Bronchial epithelial cell (primary cell): ENCODE measurements at places on chromosomes 6 and 20.

DNA sequence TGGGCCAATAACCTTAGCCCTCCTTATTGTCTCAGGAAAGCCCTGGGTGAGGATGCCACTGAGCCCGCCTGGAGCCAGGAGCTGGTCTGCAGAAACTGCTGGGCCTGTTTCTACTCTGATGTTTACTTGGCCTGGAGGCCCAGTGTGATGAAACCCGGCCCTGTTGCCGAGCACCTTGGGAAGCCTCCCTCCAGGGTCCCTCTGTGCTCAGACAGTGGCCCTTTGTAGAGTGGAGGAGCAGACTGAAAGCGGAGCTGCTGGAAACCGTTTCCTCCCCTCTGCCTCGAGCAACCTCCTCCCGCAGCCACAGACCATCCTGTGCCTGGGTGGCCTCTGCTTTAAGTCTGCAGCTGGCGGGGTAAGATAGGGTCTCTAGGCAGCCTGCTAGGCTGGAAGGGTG, 84.1 kb upstream of the EPB41L1 start:
- no peak for DNase-seq

GRCh38 chr6:137309078-137309762, 90.0 kb upstream of the IFNGR1 start:
- peak; percentile 91 for DNase-seq

DNA sequence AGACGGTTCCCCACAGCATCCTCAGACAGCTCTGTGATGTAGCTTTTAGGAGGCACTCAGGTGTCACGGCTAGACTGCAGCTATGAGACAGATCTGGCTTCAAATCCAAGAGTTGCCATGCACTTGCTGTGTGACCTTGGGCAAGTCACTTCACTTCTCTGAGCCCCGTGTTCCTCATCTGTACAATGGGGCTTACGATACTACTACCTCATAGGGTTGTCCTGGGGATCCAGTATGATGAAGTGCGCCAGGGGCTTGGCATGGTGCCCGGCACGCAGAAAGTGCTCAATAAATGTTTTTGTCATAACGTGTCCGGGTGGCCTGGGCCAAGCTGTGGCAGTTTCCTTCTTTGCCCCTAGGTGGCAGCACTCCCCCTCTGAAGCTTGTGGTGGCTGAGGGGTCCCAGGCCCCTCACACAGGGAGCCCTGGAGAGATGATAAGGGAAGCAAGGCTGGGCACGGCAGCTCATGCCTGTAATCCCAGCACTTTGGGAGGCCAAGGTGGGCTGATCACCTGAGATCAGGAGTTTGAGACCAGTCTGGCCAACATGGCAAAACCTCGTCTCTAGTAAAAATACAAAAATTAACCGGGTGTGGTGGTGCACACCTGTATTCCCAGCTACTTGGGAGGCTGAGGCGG, 19.1 kb upstream of the CHMP4B start:
- DNase-seq, result no peak

DNA sequence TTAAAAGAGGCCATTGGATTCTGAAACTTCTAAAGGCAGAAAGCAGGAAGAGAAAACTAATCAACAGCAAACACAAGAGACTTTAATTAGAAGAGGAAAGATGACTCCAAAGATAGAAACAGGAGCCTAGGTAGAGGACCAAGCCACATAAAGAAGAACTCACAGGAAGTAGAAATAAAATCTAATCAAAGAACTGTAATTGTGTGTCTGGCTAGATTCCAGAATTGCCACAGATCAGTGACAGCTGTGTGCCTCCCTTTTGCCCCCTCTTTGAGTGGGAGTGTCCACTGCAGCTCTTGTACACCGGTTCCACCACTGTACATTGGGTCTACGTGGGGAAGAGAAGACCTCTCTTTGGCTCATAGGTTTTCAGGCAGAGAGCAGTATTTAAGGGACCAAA, 22.3 kb upstream of the THEMIS start:
- DNase-seq, result no peak

- peak; percentile 91 for DNase-seq
Measured at GRCh38 chr6:137233911-137234863, 15.0 kb upstream of the IFNGR1 start.

- no peak for DNase-seq
Measured at GRCh38 chr6:32382757-32383420, 11.2 kb upstream of the TSBP1 start.

DNA sequence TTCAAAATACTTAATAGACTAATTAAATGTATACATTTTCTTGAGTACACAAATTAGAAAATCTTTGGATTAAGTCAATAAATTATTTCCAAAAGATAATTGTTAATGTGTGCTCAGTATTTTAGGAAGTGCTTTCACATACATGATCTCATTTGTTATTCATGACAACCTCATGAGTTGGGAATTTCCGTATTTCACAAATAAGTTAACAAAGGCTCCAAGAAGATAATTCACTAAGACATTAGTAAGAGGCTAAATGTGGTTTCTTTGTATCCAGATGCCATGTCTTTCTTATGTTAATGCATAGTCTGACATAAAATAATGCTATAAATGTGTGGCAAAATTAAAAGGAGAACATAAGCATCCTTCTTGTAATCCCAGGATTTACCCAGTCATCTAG, 79.5 kb upstream of the TCF21 start:
- peak; percentile 57 for DNase-seq

DNA sequence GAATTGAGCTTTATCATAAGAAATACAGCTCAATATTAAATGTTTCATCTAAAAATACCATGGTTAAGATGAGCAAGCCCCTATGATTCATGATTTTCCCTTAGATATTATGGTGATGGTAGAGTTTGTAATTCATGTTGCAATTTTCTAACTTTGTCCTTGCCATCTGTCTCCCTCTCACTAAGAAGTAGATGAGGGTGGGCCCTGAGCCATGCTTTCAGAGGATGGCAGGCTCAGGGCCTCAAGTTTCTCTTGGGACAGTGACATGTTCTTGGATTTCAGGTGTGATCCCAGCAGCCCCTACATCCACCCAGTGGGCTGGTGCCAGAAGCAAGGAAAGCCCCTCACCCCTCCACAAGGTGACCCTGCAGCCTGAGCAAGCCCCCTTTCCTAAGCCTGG, 25.6 kb downstream of the L3MBTL1 start:
- no peak for DNase-seq

DNA sequence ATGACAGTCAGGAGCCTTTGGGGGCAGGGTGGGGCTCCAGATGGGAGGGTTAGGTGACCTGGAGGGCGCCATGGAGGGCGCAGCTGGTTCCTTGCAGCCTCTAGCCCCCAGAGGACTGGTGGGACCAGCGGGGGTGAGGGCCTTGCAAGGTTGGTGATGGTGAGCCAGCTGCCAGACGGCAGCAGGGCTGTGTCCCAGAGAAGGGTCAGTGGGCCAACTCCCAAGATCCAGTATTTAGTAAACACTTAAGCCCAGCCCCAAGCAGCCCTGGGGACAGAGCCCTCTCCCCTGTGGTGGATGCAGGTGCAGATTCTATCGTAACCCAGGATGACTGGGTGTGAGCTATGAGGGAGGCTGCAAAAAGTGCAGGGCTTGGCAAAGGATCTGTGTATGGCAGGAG, 201.5 kb upstream of the RNF24 start:
- no peak for DNase-seq

- no peak for DNase-seq
Measured at GRCh38 chr6:5034328-5034727, 30.5 kb upstream of the RPP40 start.

- DNase-seq, result no peak
Measured at GRCh38 chr20:35698298-35699126, 640 bp downstream of the NFS1 start.

- peak; percentile 79 for DNase-seq
Measured at GRCh38 chr20:10637031-10637559, 36.7 kb downstream of the JAG1 start.

GRCh38 chr6:68958327-68958726, 323.2 kb downstream of the ADGRB3 start:
- DNase-seq, result peak; percentile 14

- peak; percentile 37 for DNase-seq
Measured at GRCh38 chr6:45074439-45074838, 253.7 kb upstream of the RUNX2 start.

DNA sequence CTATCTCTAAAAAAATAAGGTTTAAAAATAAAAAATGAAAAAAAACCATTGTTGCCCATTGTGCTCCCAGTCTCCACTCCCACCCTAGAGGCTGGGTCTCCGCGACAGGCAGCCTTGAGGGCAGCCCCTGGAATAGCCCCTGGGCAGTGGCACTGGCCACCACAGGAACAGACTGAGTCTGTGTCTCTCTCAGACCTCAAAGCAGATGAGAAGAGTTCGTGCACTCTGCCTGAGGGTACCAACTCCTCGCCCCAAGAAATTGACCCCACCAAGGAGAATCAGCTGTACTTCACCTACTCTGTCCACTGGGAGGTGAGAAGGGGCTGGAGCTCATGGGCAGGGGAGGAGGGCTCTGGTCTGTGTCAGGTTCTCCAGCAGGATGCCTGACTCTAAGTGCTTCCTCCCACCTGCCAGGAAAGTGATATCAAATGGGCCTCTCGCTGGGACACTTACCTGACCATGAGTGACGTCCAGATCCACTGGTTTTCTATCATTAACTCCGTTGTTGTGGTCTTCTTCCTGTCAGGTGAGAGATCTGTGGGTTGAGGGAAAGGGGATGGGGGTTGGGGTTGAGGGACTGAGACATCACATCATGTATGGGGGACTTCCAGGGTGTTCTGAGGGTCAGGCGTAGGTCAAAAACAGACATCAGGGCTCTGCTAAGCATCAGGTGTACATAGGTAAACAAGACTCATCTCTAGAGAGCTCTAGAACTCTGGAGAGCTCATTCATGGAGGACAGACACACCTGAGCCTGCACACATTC, 35.6 kb downstream of the TM9SF4 start:
- no peak for DNase-seq

DNA sequence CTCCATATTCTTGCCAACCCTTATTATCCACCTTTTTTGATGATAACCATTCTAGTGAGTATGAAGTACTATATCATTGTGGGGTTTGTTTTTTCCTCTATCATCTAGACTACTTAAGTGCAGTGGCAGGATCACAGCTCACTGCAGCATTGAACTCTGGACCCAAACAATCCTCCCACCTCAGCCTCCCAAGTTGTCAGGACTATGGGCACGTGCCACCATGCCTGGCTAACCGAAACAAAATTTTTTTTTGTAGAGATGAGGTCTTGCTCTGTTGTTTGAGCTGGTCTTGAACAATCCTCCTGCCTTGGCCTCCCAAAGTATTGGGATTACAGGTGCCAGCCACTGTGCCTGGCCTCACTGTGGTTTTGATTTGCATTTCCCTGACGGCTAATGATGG, 67.5 kb downstream of the TRPC4AP start:
- DNase-seq, result no peak

DNA sequence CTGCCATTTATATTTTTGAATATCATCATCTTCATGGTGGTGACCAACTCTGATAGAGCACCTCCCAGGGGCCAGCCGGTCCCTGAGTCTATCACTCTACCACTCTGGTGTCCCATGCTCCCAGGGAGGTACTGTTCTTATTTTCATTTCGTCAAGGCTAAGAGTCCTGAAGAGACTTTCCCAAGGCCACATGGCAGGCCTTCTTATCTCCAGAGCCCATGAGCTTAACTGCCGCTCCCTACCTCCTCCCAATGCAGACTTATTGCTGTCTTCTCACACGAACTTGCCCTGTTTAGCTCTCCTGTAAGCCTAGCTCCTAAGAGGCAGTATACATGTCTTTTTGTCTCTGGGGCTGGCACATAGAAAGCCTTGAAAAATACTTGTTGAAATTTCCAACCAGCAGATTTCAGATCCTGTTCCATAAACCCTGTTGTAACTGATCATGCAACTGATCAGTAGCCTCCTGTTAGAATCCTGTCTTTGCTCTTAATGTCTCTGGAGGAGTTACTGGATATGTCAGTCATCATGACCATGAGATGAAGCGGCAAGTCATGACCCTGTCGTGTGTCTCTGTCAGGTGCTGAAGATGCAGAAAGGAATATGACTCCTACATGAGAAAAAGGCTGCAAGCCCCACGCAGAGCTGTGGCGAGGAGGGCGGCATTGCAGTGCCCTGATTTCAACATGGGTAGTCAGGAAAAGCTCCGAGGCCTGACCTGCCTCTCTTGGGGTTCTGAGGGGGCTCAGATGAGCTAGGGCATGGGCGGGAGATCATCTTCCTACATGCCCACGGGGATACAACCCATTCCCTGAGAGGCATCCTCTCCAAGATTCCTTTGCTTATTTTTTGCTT, 60.0 kb downstream of the TTI1 start:
- DNase-seq, result no peak

DNA sequence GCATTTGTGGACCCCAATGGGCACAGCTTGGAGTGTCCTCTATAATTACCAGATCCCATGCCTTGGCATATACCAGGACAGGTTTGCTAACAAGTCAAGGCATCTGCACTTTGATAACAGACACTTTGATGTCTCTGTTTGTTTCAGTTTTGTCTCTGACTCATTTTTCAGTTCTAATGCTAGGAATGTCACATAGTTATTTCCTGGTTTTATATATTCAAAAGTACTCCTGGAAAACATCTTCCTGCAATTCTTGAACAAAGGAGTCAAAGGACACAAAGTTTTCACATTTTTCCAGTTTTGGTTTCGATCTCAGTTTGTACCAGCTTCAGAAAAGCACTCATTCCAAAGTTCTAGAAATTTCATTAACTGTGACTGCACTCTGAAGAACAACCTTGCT, 188.1 kb downstream of the FOXC1 start:
- DNase-seq, result peak; percentile 60

- peak; percentile 10 for DNase-seq
Measured at GRCh38 chr6:41466437-41466990, 79.7 kb upstream of the FOXP4 start.
